ENCODE measurements at places on chromosomes 11 and 22.

DNA sequence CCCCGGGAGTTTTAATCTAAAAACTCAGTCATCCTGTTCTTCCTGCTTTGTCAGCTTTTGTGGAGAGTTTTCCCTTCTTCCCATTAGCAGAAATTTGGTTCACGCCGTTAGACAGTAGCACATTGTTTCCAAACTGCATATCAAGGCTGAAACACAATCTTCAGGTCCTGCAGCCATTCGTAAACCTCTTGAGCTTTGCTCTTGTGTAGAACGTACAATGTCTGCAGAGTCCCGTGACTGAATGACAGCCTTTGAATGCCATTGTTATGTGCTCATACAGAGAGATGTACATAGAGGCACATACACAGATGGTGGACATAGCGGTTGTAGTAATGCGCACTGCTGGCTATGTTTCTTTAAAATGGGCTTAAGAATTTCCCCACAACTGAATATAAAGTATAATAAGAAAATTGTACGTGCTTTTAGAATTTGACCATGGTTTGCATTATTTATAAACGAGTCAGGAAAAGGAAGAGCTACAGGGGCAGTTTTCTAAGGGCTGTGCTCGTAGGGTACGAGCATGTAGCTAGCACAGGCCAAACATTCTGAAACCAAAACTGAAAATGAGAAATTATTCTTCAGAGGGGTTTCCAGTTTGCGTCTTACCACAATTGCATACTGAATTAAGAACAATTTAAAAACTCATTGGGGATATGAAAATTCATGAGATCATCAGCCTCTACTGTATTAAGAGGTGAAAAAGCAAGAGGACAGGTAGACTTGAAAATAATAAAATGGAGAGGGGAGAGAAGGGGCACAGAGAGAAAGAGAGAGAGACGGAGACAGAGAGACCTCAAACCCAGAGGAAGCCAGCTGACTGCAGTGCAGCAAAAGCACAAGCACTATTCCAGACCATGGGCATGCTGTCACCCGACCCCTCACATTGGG, 310.1 kb downstream of the CADM1 start:
- DNase-seq: no peak

DNA sequence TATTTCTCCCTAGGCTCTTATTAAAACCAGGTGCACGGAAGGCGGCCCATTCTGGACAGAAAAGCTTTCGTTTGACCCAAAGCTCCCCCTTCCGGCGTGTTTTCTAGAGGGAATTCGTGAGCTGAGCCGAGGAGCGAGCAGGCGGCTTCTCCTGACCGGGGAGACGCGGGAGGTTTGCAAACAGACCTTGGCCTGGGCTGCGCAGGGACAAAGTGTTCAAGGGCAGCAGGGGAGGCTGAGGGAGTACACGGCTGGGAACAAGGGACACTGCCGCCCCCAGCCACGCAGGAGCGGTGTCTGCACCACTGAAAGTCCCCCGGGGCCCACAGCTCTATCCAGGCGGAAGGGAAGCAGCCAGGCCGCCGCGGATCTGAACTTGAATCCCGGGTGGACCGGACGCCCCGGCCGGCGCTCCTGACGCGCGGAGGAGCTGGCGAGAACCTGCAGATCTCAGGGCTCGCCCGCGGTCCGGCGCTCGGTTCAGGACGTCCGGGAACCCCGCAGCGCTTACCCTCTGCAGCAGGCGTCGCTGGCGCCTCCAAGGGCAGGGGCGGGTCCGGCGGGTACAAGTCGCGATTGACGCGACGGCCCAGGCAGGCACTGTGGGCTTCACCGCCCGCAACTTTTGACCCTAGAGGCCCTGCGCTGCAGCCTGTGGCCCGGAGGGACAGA, 101.9 kb downstream of the WT1 start:
- no peak for DNase-seq

GRCh38 chr11:111688013-111688412, 78.2 kb downstream of the PPP2R1B start:
- DNase-seq: no peak

DNA sequence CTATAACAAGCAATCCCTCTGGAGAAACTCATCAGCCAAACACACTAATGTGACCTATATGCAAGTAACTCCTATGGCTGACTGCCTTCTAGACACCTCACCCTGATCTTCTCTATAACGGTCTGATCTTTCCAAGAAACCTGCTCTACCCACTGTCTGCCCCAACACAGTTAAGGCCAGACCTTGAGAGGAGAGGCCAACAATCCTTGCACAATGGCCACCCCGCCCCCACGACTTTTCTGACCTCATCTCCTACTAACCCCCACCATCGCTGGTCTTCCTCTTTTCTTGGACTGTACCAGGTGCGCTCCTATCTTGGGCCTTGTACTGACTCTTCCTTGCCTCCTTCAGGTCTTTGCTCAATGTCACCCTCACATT, 12.5 kb downstream of the HIRA start:
- no peak for DNase-seq

DNA sequence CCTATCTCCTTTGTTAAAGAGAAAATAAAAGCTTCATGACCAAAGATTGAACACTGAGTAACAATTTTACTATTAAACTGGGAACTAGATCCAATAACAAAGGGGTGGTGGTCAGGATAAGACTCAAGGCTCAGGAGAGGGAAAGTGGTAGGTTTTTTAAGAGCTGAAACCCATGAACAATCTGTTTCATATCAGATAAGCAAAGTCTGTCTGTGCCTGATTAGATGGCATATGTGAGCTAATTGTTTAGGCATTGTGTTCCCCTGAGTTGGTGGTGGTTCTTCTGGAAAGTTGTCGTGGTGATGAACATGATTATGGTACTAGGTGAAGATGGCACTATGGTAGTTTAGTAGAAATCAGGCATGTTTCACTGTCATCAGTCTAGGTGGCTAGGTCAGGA, 24.4 kb downstream of the USP47 start:
- DNase-seq: no peak

DNA sequence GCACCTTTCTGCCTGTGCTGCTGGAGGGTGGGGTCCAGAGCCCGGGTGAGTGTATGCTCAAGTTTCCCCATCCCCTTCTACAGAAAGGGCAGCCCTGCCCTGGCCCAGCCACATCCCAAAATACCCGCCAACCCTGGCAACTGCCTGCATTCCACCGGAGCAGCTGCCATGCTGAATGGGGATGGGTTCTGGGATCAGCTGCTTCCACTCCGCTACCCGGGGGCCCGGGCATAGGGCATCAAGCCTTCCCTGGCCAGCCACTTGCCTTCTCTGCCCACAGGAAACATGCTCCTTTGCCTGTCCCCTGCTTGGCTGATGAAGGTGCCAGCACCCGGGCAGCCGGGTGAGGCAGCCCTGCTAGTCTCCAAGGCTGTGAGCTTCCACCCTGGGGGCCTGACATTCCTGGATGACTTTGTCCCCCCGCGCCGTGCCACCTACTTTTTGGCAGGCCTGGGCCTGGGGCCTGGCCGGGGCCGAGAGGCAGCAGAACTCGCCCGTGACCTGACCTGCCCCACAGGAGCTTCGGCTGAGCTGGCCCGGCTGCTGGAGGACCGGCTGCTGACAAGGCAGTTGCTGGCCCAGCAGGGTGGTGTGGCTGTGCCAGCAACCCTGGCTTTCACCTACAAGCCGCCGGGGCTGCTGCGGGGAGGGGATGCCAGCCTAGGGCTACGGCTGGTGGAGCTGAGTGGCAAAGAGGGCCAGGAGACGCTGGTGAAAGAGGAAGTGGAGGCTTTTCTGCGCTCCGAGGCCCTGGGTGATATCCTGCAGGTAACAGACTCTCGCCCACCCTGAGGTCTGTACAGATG, 3.2 kb downstream of the CARNS1 start:
- DNase-seq: no peak

DNA sequence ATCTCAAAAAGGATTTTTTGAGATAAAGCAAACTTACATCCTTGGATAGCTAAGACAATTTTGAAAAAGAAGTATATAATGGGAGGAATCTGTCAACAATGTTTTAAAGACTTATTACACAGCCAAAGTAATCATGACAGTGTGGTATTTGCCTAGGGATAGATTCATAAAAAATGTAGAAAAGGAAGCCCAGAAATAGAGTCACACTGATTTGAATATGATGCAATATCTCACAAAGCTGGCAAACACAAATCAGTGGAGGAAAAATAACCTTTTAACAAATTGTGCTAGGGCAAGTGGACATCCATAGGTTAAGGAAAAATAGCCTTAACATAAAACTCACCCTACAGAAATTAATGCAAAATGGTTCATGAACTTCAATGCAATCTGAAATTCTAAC, 6.0 kb downstream of the XKR3 start:
- DNase-seq: no peak

- peak; percentile 43 for DNase-seq
Measured at GRCh38 chr11:41879214-41879613, 419.8 kb upstream of the LRRC4C start.

DNA sequence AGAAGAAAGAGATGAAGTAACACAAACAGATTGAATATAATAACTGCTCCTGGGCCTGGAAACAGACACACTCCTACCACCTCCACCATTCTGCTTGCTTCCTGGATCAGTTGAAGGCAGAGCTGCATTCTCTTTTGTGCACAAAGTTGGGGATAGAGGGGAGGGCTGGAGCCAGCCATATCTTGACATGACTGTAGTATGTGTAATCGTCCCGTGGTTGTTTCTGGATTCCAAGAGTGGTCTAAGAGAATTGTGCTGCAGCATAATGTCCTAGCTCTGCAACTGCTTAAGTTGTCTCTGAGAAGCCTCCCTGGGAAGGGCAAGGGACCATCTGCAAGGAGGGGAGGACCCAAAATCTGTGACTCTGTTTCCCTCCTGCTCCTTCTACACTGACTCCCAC, 3.2 kb downstream of the CRY2 start:
- no peak for DNase-seq

- peak; percentile 57 for DNase-seq
Measured at GRCh38 chr11:57324154-57324885, 432 bp downstream of the TNKS1BP1 start.

- DNase-seq: no peak
Measured at GRCh38 chr22:20061481-20061861, 18.6 kb upstream of the DGCR8 start.

DNA sequence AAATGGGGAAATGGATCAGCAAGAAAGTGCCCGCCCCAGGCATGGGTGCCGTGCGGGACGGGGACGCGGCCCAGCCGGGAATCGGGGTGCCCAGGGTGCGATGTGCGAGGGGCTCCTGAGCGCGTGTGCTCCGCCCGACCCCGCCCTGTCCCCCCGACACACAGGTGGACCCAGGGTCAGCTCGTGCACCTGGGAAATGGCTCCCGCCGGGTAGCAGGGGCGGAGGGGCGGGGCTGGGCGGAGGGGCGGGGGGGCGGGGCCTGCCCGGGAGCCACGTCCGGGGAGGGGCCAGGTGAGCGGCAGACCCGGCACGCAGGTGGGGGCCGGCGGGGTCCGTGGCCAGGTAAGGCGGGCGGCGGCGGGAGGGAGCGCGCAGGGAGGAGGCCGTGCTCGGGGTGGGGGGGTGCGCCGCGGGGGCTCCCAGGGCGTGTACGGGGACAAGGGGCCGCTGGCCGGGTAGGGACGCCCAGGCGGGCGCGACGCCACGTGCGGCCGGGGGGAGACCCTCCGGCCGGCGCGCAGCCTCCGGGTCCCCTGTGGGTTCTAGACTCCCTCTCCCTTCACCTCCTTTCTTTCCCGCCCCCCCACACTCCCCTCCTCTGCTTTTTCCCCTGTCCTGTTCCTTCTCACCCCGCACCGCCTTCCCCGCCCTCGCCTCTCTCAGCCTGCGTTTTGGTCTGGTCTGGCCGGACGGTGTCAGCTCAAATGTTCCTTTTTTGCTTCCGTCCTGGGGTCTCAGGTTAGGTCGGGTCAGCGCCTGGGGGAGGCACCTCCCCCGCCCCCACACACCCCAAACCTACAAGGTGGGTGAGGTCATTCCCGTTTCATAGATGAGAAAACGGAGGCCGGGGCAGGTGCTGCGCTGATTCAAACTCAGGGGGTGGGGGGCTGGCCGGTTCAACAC, at the start of gene ARHGAP8:
Gene ARHGAP8 (plus strand): TSS at position 291 of the 904 bp plus-strand sequence. CDS start 33,953 bp downstream, outside the sequence.
- DNase-seq: no peak

- no peak for DNase-seq
Measured at GRCh38 chr22:29275819-29276565, 7.9 kb downstream of the EWSR1 start.

- DNase-seq: no peak
Measured at GRCh38 chr11:3854660-3854976, 846 bp upstream of the STIM1 start.

- DNase-seq: no peak
Measured at GRCh38 chr11:9594267-9595046, 21.0 kb downstream of the WEE1 start.

DNA sequence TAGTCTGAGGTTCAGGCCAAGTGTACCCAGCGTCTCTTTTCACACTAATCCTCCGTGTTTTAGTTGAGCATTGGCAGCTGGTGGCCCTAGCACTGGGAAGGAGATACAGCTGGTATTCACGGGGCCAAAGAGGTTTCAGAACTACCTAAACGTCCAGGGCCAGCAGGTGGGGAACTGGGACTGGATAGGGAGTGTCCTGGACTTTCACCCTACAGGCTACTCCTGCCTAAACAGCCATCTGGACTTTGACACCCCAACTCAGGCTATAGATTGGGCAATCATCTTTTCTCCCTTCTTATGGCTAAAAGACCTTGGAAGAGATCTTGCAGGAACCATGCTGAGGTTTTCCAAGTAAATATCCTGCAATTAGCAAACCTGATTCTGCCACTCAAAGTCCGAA, 2.8 kb downstream of the SPON1 start:
- no peak for DNase-seq

- DNase-seq: no peak
Measured at GRCh38 chr11:76810151-76810853, 27.1 kb downstream of the TSKU start.

- no peak for DNase-seq
Measured at GRCh38 chr11:202490-202889, 4.7 kb downstream of the BET1L start.

GRCh38 chr22:19105867-19106802, 16.1 kb downstream of the DGCR2 start:
- no peak for DNase-seq

- DNase-seq: no peak
Measured at GRCh38 chr22:35148866-35149548, 83.0 kb downstream of the ISX start.

DNA sequence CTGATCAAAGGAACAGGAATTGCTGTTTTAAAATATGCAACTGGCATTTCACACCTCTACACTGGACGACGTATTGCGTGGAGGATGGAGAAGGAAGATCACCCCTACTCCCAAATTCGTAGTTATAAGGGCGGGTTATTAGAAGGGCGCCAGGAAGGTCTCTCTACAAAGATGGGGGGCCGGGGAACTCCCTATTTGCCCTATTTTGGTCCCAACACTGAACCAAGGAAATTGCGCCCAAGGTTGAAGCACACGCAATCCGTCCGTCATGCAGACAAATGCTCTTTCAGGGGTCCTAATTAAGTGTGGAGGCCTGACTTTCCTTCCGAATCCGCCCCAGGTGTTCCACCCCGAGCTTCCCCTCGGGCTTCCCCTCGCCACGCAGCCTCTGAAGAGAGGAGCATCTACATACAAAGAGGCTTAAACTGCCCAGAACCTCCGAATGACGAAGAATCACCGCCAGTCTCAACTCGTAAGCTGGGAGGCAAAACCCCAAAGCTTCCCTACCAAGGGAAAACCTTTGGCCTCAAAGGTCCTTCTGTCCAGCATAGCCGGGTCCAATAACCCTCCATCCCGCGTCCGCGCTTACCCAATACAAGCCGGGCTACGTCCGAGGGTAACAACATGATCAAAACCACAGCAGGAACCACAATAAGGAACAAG, 396 bp downstream of the NPAT start:
- peak; percentile 8 for DNase-seq

GRCh38 chr11:24386546-24387397, 110.1 kb upstream of the LUZP2 start:
- DNase-seq: peak; percentile 22

All from urothelium cell line (cell line).